NCI-H526 (cell line): ENCODE measurements at places on chromosomes 16 and 17.

DNA sequence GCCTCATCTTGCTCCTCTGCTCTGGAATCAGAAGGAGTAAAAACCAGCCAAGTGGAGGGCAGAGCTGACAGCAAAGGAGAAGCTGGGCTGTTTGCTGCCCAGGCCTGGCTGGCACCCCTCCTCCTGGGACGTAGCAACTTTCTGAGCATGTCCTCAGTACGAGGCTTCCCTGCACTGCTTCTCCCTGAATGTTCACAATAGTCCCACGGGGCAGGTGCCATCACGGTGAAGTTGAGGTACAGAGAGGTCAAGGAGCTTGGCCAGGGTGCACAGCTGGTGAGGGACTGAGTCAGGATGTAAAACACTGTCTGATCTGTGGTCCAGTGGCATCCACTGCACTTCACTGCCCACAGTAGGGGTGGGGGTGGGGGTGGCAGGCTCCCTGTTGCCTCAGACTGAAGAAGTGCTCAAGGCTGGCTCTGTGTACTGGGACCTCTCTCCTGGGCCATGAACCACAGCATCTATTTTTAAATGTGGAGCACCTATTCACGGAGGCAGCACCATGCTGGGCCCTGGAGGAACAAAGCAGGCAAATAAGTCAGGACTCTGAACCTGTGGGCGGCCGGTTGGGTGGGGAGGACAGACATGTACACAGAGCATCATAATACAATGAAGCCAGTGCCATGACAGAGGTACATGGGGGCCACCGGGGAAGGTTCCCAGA lies 369.5 kb downstream of the SEC14L1 start:
- DNase-seq = no peak

GRCh38 chr16:80759419-80760162 lies 44.8 kb downstream of the CDYL2 start:
- no peak for DNase-seq

- DNase-seq = no peak
These were observed 11.4 kb downstream of the MYL4 start for GRCh38 chr17:47220531-47220999.

- no peak for DNase-seq
These were observed 117.0 kb downstream of the RAB11FIP4 start for GRCh38 chr17:31508288-31509094.

DNA sequence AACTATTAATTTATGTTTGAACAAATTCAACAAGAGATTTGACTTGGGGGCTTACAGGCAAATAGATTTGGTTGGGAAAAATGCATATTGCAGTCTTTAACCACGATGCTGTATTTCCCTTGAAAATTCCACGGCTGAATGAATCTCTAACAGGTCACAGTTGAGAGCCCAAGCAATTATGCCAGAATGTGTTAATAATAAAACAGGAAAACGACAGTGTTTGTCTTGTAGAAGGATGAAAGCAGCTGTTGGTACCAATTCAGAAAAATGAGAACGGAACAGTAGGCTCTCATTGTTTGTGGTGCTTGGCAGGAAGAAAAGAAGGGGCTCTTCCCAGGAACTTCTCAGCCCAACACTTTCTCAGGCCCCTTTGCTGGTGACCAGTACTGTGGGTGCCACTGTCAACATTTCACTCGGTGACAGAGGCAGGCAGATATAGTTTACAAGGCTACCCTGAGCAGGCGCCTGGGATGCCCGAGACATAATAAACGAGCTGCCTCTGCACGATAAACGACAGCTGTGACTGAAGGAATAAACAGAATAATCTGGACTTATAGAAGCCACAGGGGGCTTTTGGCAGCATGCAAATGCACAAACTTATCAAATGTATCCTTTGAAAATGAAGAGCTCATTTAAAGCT lies 387.1 kb downstream of the HS3ST4 start:
- DNase-seq = peak; percentile 37
